CD4-positive, alpha-beta T cell (primary cell): ENCODE measurements at places on chromosomes 2 and 18. TPM values are rescaled to one million over a fixed set of nuclear protein-coding genes. Genes with fewer than 3 reads are reported as not detected.

The MOGAT1 gene
- not detected for total RNA-seq

The FRZB gene
- total RNA-seq: not detected

DNA sequence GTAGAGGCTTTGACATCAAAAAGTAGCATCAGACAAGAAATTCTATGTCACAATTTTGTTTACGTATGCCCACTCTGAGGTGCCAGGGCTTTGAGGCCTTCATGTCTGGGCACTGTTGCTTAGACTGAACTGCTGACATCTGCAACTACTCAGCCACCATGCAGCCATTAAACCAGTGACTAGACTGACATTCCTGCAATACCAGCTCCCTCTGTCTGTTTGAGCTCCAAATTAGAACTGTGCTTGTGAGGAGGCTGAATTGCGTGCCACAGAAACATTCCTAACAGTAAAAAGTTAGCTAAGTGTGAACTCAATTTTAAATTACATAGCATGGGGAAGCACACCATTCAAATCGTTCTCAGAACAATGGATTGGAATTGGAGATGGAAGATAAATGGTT lies 163.2 kb downstream of the INSIG2 start:
- DNase-seq: no peak
- H3K36me3 ChIP-seq: no peaks in the 10 kb centered on the region
- no peaks in the 10 kb centered on the region for H3K4me1 ChIP-seq
- H3K4me3 ChIP-seq: no peak overlapping the region
- no peak overlapping the region for H3K27ac ChIP-seq

- H3K27ac ChIP-seq: no peak overlapping the region
- H3K4me3 ChIP-seq: no peak overlapping the region
- no peaks in the 10 kb centered on the region for H3K27me3 ChIP-seq
- H3K4me1 ChIP-seq: no peaks in the 10 kb centered on the region
- no peaks in the 10 kb centered on the region for H3K36me3 ChIP-seq
These were observed 141.1 kb downstream of the CCBE1 start for GRCh38 chr18:59555995-59556659.

- H3K4me3 ChIP-seq: no peak overlapping the region
- no peaks in the 10 kb centered on the region for H3K36me3 ChIP-seq
- H3K27ac ChIP-seq: no peak overlapping the region
- no peak for DNase-seq
These were observed 881.0 kb downstream of the CPS1 start for GRCh38 chr2:211437396-211437795.

DNA sequence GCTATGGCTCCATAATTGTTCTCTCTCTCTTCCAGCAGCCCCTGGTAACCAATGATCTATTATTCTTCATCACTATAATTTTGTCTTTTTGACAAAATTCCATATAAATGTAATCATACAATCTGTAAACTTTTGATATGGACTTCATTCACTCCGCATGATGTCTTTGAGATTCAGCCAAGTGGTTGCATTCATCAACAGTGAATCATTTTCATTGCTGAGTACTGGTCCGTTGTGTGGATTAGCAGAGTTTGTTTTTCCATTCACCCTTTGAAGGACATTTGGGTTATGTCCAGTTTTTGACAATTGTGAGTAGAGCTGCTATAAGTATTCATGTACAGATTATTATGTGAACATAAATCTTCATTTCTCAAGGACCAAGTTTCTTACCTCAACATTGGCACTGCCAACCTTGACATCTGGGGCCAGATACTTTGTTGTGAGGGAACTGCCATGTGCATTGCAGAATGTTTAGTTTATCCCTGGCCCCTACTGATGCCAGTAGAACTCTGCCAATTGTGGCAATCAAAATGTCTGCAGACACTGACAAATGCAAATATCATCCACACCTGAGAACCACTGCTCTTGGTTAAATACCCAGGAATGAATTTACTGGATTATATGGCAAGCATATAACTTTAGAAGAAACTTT lies 48.4 kb upstream of the BCL2L11 start:
- H3K4me3 ChIP-seq: no peak overlapping the region
- no peaks in the 10 kb centered on the region for H3K4me1 ChIP-seq
- H3K27ac ChIP-seq: no peak overlapping the region
- no peak for DNase-seq

- no peak overlapping the region for H3K4me3 ChIP-seq
- no peaks in the 10 kb centered on the region for H3K27me3 ChIP-seq
- no peaks in the 10 kb centered on the region for H3K4me1 ChIP-seq
- no peak overlapping the region for H3K27ac ChIP-seq
These were observed 305.0 kb upstream of the ERBB4 start for GRCh38 chr2:212843409-212844199.
